ENCODE measurements at places on chromosomes 13 and 19.

DNA sequence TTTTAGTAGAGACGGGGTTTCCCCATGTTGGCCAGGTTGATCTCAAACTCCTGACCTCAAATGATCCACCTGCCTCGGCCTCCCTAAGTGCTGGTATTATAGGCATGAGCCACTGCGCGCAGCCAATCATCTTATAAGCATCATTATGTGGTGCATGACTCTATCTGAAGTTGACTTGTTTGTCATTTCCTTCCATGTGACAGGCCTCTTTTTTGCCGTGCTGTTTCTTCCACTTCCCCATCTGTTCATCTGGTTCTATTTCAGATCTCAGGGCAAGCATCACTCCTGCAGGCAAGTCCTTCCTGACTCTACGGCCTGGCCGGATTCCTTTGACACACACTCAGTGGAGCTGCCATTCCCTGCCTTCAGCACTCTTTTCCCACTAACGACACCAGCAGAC, 15.2 kb downstream of the COL5A3 start:
- DNase-seq, result no peak

- DNase-seq, result no peak
Observed at GRCh38 chr19:38061294-38061693, 154.3 kb downstream of the SIPA1L3 start.

DNA sequence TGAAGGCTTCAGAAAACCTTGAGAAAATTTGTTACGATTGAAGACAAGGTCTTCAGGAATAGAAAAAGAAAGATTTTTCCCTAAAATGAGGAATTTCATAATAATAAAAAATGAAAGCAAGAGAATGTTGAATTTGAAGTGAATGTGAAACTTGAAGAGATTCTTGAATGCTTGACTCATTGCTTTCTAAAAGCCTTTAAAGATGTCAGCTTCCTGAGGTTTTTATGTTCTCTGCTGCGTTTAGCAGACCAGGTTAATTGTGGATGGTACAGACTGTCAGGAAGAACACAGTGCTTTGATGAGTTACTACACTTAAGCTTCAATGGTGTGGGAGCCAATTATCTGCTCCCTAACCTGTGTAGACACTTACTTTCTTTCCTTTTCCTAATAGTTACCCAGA, 96.3 kb upstream of the FNDC3A start:
- no peak for DNase-seq

DNA sequence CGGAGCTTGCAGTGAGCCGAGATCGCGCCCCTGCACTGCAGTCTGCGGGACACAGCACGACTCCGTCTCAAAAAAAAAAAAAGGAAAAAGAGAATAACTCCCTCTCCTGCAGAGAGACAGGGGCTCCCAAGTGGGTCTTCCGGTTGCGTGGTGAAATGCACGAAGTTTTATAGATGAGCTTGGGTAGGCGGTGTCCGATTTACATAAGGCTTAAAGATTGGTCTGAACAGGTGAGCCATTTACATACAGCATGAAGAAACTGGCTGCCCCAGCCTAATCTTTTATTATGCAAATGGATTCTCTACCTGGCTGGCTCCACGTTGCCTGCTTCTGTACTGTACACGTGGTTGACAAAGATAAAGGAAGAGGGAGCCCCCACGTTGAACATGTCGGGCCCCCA, 19.5 kb downstream of the ADGRE2 start:
- no peak for DNase-seq

- no peak for DNase-seq
Observed at GRCh38 chr13:114077933-114078325, 54.5 kb downstream of the RASA3 start.

GRCh38 chr13:102277286-102277685, 124.6 kb downstream of the FGF14 start:
- no peak for DNase-seq

GRCh38 chr13:46146898-46147297, 35.1 kb downstream of the LCP1 start:
- no peak for DNase-seq

DNA sequence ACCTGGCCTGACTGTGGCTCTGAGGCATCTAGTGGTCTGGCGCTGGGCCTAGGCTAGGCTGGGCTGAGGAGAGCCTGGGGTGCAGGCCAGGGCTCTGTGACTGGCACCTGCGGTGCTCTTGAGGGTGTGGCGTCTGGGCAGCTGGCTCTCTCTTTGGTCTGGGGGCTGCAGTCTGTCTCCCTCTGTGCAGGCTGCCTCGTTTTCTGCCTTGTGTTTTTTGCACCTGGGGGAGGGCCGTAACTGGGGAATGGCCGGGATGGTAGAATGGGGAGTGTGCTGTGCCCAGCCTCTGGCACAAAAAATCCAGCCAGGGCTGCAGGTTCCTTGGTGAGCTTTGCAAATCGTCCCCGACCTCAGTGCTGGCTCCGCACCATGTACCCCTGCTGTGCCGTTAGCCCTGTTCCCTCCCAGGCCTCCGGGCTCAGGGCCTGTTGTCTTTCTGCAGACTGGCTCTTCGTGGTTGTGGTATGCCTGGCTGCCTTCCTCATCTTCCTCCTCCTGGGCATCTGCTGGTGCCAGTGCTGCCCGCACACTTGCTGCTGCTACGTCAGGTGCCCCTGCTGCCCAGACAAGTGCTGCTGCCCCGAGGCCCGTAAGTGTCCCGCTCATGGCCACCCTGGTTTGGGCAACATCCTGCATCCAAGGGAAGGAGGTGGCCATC, 6.5 kb upstream of the USF2 start:
- no peak for DNase-seq

DNA sequence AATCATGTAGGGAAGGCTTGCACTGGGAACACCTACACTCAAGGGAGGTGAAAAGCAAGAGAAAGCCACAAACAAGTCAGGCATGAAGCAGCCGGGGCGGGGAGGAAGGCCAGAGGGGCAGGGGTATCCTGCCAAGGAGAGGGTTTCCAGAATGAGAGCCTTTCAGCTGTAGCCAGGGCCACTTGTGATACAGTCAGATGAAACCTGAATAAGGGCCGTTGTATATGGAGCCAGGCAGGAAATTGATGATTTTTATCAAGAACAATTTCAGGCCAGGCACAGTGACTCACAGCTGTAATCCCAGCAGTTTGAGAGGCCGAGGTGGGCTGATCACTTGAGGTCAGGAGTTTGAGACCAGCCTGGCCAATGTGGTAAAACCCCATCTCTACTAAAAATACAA, 4.4 kb downstream of the TRPM4 start:
- no peak for DNase-seq

DNA sequence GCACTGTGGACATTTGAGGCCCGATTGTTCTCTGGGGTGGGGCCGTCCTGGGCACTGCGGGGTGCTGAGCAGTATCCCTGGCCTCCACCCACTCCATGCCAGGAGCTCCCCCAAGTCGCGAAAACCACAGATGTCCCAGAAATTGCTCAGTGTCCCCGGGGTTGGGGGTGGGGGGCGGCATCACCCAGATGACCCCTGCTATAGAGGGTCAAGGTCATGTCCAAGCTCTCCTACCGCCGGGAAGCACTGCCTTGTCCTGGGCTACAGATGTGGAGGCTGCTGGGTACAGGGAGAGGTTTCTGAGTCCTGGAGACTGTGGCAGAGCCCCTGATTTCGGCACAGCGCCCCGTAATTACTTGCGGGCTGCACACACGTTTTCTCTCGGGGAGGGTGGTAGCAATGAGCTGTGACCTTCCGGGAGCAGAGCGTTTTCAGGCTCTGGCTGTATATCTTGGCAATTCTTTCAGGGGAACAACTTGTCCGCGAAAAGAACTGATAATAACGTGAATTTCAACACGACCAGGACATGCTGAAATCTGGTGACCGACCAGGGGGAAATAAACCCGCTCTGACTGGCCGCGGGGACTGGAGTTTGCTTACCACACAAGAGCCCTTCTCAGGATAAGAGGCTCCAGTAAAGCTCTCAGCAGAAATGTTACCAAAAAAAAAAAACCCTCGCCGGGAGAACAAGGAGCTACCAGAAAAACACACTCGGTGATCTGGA, 68.1 kb downstream of the GNG7 start:
- no peak for DNase-seq

DNA sequence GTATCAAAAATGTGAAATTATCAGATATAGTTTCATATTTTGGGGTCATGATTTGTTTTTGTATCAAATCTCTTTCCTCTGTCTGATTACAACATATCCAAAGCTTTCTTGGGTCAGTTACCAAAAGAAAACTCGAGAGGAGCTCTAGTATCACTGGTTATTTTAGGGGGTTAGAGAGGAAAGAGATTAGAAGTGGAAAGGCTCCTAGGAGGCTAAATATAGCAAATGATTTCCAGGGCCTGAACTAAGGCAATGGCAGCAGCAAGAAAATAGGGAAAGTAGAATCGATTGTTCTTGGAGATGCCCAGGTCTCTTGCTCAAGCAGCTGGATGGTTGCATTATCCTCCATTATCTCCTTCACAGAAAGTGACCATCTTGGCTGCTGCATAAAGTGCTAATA, 72.9 kb downstream of the NHLRC3 start:
- no peak for DNase-seq

- no peak for DNase-seq
Observed at GRCh38 chr19:10773969-10774368, 56.1 kb downstream of the DNM2 start.

GRCh38 chr19:1102407-1103131, 1.2 kb upstream of the GPX4 start:
- no peak for DNase-seq

- no peak for DNase-seq
Observed at GRCh38 chr19:2288818-2289713, 7.1 kb upstream of the PEAK3 start.

DNA sequence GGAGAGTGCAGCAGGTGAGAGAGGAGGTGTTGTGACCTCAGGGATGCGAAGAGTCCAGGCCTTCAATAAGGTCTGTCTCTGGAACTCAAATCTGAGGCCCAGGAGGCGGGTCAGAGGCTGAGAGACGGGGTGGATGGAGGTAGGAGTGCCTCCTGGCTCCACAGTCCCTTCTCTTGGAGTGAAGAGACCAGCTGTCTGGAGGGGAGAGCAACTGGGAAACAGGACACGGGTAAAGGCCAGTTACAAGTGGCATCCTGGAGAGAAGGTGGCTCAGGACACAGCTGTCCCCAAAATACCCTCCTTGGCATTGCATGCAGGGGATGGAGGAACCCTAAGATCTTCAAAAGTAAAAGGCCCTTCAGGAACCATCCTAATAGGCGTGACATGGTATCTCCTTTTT, 19.2 kb downstream of the PDE4A start:
- DNase-seq, result no peak

DNA sequence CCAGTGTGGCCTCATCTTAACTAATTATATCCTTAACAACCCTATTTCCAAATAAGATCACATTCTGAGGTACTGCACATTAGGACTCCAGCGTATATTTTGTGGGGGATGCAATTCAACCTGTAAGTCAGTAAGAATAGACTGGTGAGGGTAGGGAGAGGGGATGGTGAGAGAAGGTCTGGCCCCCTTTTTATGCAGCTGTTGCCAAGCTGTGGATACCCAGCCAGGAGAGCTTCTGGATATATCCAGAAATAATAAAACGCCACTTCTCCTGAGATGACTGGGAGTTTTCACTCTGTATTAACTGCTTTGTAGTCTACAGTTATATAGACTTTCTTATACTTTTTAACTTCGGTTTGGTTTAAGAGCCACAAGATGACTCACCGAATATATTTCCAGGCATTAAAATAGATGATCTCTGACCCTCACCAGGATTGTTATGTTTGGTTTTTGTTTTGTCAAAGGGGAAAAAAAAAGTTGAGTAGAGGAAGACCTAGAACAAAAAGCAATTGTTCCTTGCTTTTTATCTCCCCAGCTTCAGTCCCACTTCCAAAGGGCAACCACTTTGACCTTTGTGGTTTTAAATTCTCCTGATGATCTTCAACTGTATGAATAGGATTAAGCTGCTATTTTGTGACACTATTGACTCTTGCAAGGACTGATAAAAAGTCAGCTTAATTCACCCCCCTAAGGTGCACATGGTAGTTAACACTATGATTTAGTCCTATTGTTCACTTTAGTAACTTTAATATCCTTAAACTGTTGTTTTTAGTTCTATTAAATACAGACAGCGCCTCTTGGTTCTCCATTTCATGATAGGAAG, 3.1 kb upstream of the NEK3 start:
- no peak for DNase-seq

- no peak for DNase-seq
Observed at GRCh38 chr13:29457299-29457698, 138.2 kb downstream of the SLC7A1 start.

DNA sequence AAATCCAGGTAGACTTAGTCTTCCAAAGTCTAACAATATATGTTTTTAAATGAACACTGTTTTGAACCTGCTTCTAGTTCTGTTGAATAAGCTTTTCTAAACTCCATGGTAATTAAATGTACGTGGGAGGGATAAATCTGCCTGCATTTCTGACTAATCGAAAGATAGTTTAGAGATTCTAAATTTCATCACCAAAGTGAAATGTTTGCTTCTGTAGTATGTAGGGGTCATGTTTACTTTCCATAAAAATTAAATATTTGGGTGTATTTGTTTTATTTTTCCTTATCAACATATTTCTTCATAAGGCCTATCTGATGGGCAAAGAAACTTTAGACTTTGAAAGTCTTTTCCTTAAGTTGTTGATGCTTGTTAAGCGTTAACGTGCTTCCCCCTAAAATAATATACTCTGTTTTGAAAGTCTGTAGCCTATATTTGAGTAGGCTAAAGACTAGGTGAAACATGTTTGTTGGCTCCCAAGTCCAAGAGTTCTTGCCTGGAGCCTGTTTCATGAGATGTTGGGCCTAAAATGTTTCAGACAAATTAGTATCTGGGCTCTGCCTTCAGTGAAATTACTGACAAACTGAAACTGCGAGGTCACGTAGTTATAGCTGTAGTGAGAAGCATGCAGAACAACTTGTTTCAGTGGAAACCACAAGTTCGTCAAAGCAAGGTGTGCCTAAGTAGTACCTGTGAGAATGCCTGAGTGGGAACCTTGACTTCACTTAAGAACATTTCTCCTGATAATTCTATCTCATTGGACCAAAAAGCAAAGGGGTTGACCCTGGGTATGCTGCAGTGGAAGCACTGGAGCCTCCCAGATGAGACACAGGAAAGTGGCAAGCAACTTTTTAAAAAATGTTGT, 126.2 kb downstream of the LMO7 start:
- DNase-seq, result no peak

- no peak for DNase-seq
Observed at GRCh38 chr13:35598233-35598632, 121.7 kb upstream of the MAB21L1 start.

GRCh38 chr13:37075164-37075563, 15.7 kb upstream of the SUPT20H start:
- DNase-seq, result no peak

- DNase-seq, result no peak
Observed at GRCh38 chr13:49711218-49711863, 20.1 kb upstream of the EBPL start.
